ENCODE measurements at places on chromosomes 7 and 10.

DNA sequence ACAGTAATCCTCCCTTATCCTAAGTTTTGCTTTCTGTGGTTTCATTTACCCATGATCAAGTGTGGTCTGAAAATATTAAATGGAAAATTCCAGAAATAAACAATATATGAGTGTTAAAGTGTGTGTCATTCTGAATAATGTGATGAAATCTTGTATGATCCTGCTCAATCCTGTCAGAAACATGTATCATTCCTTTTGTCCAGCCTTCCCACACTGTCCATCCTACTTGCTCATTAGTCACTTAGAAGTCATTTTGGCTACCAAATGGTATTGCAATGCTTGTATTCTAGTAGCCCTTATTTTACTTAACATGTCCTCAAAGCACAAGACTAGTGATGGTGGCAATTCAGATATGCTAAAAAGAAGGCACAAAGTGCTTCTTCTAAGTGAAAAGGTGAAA, 1211.2 kb upstream of the SORCS1 start:
- DNase-seq, result no peak

- DNase-seq, result no peak
These were observed 410.3 kb upstream of the ZWINT start for GRCh38 chr10:56771343-56771742.

- DNase-seq, result no peak
These were observed 175.6 kb upstream of the THSD7A start for GRCh38 chr7:12007576-12007975.

DNA sequence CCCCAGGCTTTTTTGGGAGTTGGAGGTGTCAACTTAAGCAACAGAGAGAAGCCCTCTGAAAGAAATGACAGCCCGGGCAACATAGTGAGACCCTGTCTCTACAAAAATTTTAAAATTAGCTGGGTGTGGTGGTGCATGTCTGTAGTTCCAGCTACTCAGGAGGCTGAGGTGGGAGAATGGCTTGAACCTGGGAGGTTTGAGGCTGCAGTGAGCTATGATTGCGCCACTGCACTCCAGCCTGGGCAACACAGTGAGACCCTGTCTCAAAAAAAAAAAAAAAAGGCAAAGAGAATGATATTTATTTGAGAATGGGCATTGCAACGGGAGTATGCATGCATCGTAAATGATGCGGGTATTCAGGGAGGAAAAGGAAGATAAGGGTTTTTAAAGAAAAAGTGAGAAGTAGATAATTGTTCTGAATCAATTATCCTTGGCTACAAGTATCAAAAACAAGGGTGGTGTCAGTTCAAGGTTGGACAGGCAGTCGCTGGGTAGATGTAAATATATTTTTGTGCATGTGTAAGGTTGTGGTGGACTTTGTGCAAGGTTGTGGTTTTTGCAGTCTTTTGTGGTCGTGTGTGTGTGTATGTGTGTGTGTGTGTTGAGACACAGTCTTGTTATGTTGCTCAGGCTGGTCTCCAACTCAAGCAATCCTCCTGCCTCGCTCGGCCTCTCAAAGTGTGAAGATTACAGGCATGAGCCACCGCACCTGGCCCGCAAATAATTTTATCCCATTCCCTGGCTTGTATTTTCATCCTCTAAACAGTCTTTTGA, 65.6 kb downstream of the COL26A1 start:
- DNase-seq, result no peak

GRCh38 chr10:107427016-107427415, 262.5 kb upstream of the SORCS1 start:
- no peak for DNase-seq

GRCh38 chr7:29086545-29086944, 59.8 kb downstream of the CPVL start:
- no peak for DNase-seq

GRCh38 chr7:2301511-2301863, 12.8 kb downstream of the SNX8 start:
- no peak for DNase-seq

GRCh38 chr10:132283604-132284382, 24.0 kb downstream of the STK32C start:
- DNase-seq, result no peak

DNA sequence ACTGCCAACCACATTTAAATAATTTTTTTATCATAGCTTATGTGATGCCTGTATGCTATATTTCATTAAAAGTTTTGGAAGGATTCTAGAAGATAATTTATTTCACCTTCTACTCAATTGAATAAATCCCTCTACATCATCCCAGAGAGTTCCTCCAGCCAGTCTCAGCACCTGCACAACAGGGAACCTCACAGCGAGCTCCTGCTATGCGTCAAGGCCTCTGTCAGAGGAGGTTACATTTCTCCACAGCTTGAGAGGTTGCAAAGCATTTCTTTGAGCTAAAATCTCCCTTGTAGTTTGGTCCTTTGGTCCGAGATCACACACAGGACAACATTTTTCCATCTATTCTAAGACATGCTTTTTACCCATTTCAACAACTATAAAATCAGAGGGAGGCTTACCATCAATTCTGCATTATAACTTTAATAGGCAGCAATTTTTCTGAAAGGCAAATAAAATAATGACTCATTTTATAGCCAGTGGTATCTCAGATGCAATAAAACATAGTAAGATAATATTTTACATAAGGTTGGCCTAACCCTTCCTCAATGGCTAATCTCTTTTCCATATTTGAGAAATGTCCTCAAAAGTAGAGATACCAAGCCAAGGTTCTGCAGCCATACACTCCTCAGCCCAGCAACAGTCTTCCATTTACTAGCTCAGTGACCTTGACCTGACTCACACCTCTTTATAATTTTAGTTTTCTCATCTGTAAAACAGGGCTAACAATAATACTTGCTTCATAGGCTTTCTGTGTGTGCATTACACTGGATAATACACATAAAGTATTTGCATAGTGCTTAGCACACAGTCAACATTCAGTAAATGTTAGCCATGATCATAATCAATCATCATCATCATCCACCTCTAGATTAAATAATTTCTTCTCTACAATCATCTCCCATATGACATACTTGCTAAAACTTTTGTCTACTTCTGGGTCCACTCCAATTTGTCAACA, 68.8 kb downstream of the DOCK4 start:
- no peak for DNase-seq

- DNase-seq, result no peak
These were observed 14.4 kb downstream of the HERPUD2 start for GRCh38 chr7:35680403-35681013.

DNA sequence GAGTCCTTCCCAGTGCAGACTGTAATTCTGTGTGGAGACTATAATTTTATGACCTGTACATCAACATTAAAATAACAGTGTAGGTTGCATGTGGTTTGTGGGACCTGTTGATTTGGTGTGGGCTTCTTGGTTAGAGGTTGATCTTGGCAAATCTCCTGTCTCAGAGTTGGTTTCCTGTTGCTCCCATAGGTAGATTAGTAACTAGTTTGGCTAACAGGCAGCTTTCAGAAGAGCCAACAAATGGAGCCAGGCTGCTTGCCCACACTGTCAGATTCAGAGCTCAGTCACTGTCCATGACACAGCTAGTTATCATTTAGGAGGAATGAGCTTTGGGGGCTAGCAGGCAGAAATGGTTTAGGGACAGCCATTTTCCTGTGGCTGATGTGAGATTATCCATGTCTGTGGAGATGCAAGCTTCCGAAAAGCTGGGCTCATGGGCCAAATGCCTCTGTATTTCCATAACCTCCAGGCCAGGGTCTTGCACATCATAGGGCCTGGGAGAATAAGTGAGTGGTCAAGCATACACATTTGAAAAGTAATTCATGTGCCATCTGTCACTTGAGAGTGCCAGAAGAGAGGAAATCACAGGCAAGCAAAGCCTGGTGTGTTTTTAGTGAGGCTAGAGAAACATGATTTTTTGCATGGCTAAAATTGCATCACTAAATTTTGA, 33.4 kb downstream of the CCM2 start:
- no peak for DNase-seq

- no peak for DNase-seq
These were observed 8.2 kb upstream of the SGPL1 start for GRCh38 chr10:70807556-70807955.

GRCh38 chr10:80708185-80708584, 170.5 kb downstream of the SH2D4B start:
- DNase-seq, result no peak

DNA sequence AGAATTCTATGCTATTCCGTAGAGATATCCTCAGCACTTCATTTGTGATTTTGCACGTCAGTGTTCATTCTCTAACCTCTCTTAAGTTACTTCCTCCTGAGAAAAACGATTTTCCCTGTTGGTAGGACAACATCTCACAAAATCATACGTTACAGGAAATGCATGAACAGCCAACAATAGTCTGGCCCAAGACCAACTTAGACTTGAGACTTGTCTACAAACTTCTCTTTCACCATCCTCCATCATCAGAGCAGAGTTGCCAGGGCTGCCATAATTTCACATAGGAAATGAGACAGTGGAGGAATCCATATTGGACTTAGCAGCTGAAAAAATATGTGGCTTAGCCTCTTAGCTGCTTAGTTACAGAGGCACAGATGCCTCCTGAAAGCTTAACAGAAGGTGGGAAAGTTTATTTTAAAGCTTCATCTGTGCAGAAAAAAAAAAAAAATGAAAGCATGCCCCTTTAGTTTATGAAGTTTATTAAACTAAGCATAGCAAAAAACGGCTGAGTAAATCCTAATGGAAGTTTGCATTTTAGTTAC, 222.5 kb upstream of the CACNA2D1 start:
- no peak for DNase-seq

- no peak for DNase-seq
These were observed 9.6 kb downstream of the FAM53B start for GRCh38 chr10:124734311-124735166.

- DNase-seq, result no peak
These were observed 561.7 kb downstream of the GATA3 start for GRCh38 chr10:8616166-8616565.

- DNase-seq, result no peak
These were observed 12.4 kb upstream of the SRRM3 start for GRCh38 chr7:76189276-76189675.

DNA sequence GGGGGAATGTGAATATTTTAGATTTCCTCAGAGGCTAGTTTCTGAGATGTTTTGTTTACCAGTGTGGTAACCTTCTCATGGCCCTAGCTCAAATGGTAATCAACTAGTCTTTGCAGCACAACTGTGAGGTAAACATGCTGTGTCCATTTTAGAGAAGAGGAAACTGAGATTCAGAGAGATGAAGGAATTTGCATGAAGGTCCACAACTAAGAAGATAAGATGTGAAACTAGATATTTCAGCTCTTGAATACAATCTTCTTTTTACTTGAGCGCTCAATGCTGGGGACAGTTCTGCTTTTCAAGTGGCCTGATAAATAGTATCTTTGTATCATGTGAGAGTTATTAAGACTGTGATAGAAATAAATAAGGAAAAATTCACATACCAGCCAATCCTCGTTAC, 245.4 kb downstream of the AUTS2 start:
- DNase-seq, result no peak

- DNase-seq, result no peak
These were observed 109.3 kb upstream of the RHEB start for GRCh38 chr7:151628846-151629604.

DNA sequence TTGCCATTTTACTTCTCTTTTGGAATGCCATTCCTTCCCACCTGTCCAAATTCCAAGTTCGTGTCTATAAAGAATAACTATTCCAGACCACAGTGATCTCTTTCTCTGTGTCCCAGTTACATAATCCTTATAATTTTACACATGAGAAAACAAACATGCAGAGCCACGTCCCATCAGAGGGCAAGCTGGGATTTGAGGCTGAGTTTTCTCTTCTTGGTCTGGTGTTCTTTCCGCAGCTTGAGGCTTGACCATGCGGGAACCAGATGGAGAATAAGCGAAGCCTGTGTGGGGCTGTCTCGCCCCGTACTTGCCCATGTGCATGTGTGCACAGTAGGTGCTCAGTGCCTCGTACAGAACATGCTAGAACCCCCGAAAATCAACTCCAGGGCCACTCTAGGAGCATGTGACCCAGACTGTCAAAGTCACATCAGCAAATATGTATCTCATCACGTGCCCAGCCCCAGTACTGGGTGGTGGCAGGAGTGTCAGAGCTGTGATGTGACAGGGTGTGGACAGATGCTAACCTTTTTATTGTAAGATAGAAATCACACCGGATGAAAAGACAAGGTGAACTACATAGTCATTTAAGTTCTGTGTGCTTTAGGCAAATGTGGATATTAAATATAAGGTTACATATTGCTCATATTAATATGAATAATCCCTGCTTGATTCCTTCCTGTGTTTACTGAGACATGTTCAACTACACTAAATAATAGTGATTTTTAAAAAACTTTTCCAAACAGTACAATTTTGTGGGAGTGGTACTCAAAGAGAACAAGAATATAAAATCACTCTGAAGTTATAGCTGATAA, 3.2 kb downstream of the INSIG1 start:
- no peak for DNase-seq

DNA sequence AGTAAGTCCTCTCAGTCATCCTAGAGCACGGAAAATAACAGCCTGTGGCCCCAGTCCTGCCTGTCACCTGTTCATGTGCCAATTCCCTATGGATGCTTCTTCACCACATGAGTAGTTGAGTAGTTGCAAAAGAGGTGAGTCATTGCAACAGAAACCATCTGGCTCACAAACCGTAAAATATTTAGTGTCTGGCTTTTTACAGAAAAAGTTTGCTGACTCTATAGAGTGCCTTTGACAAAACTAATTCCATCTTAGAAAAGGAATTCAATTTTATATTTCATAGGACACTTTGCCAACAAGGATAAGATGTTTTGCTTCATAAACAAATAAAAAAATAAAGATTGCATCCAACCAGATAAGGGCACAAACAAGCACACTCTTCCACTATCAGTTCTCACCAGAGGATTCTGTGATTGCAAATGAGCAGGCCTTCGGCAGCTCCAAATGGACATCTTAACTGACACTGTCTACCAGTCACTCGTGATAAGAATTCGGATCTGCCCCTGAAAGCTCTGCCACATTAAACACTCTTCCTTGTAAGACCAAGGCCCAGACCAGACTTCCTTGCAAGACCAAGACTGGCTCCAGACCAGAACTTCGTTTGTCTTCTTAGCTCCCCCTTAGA, 242.7 kb upstream of the SEMA3C start:
- no peak for DNase-seq

DNA sequence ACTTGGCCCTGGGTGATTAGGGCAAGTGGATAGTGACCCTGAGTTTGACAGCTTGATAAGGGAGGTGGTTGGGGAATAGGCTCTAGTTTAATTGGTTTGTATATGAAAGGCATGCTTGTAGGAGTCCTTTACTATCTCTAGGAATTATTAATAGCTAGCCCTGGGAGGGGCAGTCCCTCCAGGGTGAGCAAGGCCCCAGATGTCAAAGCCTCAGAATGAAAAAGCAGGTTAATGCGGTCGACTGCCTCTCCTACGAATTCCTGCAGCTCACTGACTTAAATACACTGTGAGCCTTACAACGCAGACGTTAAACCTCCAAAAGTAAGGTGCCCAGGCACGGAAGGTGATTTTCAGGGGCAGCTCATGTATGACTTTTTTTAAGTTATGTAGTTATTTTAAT, 5.2 kb upstream of the BTBD16 start:
- DNase-seq, result no peak

GRCh38 chr7:77563275-77563674, 26.2 kb downstream of the PTPN12 start:
- no peak for DNase-seq

Measured in stimulated activated CD8-positive, alpha-beta memory T cell treated with anti-CD3 and anti-CD28 coated beads, Interleukin-15, amount 100 ng/mL, for 24 hours (primary cell).